ENCODE measurements at places on chromosomes 7 and 10.

DNA sequence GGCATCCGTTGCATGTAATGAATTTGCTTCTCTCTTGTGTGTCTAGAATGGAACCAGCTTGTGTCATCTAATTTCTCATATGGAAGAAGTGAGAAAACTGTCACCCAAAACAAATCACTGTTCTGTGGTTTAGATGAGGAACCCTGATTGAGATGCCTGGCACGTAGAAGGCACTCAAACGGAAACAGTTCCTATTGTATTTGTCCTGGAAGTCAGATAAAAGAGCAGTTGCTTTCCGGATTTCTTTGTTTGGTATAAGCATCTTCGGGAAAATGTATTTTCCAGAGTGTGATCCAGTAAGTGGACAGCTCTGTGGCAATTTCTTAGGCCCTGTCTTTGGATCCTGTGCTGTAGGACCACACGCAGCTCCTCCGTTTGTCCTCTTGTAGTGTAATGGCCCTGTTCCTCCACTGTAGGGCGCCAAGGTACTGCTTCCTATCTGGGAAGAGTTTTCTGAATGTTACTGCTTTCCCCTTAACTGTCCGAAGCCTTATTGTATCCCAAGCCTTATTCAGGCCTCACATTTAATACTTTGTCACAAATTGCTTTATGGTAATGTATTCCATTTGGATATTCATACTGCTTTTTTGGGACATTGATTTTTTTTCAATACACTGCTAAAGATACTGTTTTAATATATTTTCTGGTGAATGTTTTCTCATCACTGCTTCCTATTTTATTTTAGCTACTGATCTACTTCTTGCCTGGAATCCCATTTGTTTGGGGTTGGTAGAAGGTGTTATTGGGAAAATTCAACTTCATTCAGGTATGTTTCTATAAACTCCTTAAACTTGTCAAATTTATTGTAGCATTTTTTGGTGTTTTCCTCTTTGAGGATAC lies 24.8 kb downstream of the INPP5F start:
- peak; percentile 73 for DNase-seq

DNA sequence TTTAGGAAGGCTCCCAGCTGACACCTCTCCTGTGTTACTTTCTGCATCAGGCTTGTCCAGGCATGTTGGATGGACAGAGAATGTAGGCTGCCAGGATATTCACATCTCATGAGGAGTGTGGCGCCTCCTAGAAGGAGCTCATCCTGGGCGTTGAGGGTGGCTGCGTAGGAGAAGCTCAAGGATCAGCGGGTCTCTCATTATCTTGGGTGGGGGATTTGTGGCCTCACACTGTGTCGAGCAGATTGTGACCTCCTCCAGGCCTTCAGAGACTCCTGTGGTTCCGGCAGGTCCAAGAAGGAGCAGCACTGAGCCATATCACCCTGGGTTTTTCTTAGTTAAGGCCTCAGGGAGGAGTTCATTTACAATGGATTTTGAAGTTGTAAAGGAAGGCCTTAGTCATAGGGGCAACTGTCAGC lies 8.7 kb upstream of the COBL start:
- DNase-seq = no peak

- DNase-seq = no peak
These were observed 306.2 kb upstream of the AKR1E2 start for GRCh38 chr10:4519658-4520402.

DNA sequence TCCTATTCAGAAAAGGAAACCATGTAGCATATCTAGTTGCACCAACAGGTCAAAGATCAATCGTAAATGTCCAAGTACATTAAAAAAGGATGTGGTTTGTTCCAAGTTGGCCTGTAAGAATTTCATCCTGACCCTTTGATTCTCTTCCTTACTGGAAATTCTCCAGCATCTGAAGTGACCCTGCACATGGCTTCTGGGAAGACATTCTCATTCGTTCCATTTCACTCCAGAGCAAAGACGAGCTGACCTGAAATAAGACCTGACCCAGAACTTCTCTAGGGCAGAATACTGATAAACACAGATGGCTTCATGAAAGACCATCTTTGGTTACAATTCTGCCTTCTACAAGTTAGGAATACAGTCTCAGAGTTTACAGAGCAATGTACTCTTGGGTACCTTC lies 39.8 kb downstream of the ASB4 start:
- no peak for DNase-seq

GRCh38 chr10:63631991-63632390 lies 110.8 kb downstream of the REEP3 start:
- DNase-seq = no peak

- DNase-seq = no peak
These were observed 35.8 kb upstream of the DIP2C start for GRCh38 chr10:725302-725701.

GRCh38 chr7:167090-167855 lies 25.1 kb upstream of the FAM20C start:
- DNase-seq = no peak

- DNase-seq = no peak
These were observed 91.5 kb downstream of the XPNPEP1 start for GRCh38 chr10:109831846-109832245.

GRCh38 chr7:84822941-84823510 lies 363.8 kb downstream of the SEMA3D start:
- no peak for DNase-seq

DNA sequence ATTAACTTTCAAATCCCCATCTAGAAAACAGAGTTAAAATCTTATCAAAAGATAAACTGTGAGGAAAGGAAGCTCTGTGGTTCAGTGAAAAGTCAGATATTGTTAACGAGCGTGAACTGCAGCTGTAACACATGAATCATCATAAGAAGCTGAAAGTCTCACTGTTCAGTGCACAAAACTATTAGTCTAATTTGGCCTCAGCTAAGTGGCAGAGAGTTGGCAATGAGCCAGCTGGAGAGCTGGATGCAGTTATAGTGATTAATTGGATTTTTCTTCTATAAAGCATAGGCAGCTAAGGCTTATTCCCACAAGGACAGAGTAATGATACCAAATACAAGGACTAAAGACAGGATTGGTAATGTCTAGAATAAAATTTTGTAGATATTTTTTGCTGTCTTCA lies 101.1 kb upstream of the ABCB5 start:
- no peak for DNase-seq

GRCh38 chr7:115707258-115708012 lies 323.1 kb downstream of the TFEC start:
- DNase-seq = no peak

DNA sequence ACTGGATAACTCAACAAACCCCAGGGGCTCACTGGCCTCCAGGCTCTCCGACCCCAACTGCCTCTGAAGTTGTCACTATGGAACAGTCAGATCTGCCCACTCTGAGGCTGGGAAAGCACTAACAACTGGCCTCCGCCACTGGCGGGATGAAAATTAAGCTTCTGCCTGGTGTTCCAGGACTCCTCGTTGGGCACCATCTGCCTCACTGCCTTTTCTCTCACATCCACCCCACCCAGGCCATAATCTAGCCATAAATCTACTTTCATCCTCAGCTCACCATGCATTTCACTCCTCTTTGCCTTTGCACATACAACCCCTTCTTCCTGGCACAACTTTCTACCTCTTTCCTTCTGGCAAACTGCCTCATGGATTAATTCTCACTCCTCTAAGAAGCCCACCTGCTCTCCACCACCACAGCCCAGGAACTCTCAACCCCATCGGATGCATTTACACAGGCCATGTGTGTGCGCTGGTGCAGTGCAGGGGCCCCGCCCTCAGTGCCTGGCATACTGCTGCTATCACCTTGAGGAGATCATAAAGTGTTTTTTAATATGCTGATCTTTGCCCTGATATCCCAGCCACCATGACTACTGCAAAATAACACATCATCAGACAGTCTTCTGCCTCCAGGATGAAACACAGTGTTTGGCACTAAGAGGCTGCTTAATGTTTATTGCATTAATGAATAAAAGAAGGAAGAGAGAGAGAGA lies 4.0 kb downstream of the CDHR1 start:
- no peak for DNase-seq

GRCh38 chr10:69397972-69398371 lies 18.7 kb downstream of the TACR2 start:
- DNase-seq = no peak

GRCh38 chr7:143499246-143499645 lies 21.6 kb downstream of the TAS2R41 start:
- no peak for DNase-seq

DNA sequence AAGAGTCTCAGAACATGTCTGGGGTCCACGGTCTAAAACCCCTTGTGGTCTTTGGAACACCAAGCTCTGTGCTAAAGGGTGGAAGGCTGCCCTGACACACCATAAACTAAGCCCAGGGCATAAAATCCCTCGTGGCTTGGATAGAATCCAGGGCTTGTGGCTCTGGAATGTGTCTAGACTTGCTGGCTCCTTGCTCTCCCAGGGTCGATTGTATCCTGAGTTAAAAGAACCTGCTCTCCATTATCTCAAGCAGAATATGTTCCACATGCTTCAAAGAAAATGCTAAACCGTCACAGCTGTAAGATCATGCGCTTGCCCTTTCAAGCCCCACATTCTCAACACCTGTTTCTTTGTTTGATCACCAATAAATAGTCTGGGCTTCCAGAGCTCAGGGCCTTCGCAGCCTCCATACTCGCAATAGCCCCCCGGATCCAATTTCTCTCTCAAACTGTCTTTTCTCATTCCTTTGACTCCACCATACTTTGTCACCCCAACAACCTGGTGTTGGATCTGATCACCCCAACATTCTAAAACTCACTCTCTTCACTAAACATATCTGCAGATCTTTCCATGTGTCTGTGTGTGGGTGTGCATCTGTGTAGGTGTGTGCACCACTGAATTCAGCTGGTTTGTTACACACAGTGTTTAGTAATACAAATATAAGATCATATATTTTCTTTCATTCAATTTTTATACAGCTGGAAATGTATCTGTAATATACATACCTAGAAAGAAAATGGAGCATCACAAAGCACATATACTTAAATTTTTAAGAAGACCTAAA lies 238.5 kb downstream of the ZMYND11 start:
- no peak for DNase-seq

DNA sequence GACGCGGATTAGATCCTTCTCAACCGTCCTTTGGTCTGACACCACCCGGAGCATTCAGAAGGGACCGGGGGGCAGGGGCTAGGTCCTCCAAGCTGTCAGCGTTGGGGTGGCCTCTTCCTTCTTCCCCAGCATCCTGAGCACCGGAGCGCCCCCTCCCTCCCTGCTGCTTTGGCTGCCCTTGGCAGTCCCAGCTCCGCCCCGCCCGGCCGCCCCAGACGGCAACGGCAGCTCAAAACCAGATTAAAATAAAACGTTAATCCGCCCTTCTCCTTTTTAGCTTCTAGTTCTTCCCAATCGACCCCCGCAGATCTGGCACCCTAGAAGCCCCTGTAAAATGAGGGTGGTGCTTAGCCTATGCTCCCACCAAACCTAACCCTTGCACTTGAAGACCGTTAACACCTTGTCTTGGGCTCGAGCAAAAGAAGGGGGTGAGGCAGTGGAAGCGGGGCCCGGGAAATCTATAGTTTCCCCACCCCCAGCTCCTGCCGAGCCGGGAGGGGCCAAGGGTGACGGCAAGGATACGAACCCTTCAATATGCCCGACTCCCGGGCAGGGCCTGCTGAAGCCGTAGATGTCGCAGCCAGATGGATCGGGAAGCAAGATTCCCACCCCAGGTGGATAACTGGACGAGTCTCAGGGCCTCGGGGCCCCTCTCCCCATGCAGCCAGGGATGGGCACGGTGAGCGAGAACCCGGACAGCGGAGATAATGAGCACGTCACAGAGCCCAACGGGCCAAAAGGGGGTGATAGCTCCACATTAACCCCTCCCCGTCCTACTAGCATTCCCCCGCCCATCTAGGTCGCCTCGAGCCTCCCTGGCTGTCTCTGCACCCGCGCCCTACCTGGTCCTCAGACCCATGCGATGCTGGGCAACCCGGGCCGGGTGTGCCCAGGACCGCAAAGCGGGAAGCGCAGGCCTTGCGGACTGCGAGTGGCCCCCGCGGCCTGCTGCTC lies 169.7 kb downstream of the NRF1 start:
- DNase-seq = peak; percentile 62

GRCh38 chr7:38893061-38893460 lies 15.9 kb downstream of the VPS41 start:
- DNase-seq = no peak

DNA sequence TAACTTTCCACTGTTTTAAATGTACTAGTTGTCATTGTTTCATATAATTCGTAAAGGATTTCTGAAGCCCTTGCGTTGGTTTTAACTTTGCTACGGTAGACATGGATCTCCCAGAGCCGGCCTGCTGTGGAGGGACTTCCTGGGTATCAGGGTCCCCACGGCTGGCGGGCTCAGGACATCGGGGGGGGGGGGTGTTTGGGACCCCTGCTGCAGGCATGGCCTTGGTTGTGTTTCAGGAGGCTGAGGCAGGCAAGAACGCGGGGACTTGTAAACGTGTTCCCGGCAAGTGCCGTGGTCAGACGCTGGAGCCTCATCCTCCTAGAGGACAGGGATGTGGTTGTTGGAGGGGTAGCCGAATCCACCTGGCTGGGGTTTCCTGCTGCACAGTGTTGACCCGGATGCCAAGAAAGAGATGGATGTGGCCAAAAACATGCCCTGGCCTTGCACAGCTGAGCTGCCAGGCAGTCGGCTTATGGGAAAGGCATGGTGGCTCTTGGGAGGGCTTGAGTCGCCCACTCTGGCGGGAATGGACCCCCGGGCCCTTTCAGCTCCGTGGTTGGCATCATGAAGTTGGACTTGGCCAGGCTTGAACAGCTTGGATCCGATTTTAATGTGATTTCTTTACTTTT lies 21.4 kb upstream of the CHST12 start:
- DNase-seq = no peak

DNA sequence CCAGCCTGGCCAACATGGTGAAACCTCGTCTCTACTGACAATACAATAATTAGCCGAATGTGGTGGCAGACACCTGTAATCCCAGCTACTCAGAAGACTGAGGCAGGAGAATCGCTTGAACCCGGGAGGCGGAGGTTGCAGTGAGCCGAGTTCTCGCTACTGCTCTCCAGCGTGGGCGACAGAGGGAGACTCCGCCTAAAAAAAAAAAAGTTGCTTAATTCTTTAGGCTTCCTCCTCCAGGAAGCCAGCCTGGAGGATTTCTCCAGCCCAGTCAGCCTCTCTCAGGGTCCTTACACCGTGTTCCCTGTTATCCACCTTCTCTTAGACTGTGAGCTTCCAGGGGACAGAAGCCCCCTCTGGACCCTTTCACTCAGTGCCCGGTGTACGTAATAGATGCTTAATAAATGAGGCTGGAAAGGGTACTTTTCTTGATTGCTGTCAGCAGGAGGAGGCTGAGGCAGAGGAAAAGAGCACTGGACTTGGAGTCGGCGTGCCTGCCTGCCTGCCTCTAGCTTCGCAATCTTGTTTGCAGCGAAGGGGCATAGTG lies 16.4 kb upstream of the NODAL start:
- no peak for DNase-seq

Data from ecto neural progenitor cell (in vitro differentiated cells).